ENCODE measurements at places on chromosomes 3 and 15. TPM values are rescaled to one million over a fixed set of nuclear protein-coding genes. Genes with fewer than 3 reads are reported as not detected.

The EXD1 gene
- total RNA-seq, result not detected

The GOLGA8S gene
- 0.13 TPM for total RNA-seq

The LEKR1 gene
- total RNA-seq, result 0.40 TPM

The ARHGEF3 gene
- 63.0 TPM for total RNA-seq

The OSBPL10 gene
- 1.9 TPM for total RNA-seq

The SERINC4 gene
- 0.09 TPM for total RNA-seq
